ENCODE measurements at places on chromosomes 3 and 15.

GRCh38 chr3:195207731-195208130, 63.2 kb downstream of the XXYLT1 start:
- H3K4me1 ChIP-seq, result peaks cover 3% of the 10 kb centered on the region
- H3K4me3 ChIP-seq, result no peak overlapping the region
- H3K27ac ChIP-seq, result no peak overlapping the region
- no peaks in the 10 kb centered on the region for H3K27me3 ChIP-seq
- no peak for DNase-seq

GRCh38 chr15:64651601-64652191, 123.7 kb downstream of the RBPMS2 start:
- peak; percentile 49 for DNase-seq
- H3K27ac ChIP-seq, result peak overlapping the region; percentile 88
- no peak overlapping the region for H3K4me3 ChIP-seq
- H3K27me3 ChIP-seq, result no peaks in the 10 kb centered on the region

- H3K36me3 ChIP-seq, result no peaks in the 10 kb centered on the region
- H3K4me1 ChIP-seq, result no peaks in the 10 kb centered on the region
- no peak overlapping the region for H3K27ac ChIP-seq
- no peak for DNase-seq
Observed at GRCh38 chr15:38823263-38823662, 258.6 kb upstream of the RASGRP1 start.

- peaks cover 46% of the 10 kb centered on the region for H3K27me3 ChIP-seq
- H3K36me3 ChIP-seq, result no peaks in the 10 kb centered on the region
- no peak overlapping the region for H3K27ac ChIP-seq
- no peak overlapping the region for H3K4me3 ChIP-seq
Observed at GRCh38 chr15:61182946-61183345, 46.2 kb downstream of the RORA start.
